ENCODE measurements at places on chromosomes 12 and 14.
A peak's percentile ranks its signal among the peaks of the same experiment; 100 is the strongest.

- no peak for DNase-seq
These were observed 12.6 kb upstream of the LGALS3 start for GRCh38 chr14:55116246-55117030.

- peak; percentile 18 for DNase-seq
These were observed 79.3 kb downstream of the SSPN start for GRCh38 chr12:26274441-26275312.

GRCh38 chr12:132583411-132583710 is 27.0 kb downstream of the LRCOL1 start:
- no peak for DNase-seq

GRCh38 chr14:76876076-76876475 is 49.9 kb downstream of the LRRC74A start:
- peak; percentile 48 for DNase-seq

- no peak for DNase-seq
These were observed 17.8 kb downstream of the TRIP11 start for GRCh38 chr14:92022036-92022435.

DNA sequence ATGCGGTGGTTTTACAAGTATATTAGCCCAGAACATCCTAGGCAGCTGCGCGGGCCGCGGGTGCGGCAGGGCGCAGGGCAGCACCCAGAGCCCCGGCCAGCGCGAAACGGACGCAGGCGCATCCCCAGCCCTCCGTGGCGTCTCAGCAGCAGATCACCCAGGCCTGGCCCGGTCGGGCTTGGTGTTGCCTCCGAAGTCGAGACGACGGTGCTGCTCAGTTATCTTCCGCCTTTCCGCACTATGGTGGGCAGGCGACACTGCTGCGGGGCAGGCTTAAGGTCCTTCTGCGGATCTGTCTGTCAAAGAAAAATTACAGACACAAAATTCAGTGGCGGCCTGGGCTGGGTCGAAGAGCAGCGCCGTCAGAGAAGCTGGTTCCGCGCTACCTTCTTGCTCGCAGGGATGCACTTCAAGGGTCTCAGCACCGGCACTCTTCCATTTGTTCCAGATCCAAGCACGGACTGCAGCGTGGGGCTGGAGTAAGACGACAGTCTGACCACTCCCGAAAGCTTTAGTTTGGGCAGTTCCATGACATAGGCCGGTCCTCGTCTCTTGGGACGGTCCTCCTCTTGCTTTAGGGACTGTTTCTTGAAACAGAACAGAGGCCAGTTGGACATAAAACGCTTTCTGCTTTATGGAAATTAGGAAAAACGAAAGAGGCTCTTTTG is 75.8 kb downstream of the MOK start:
- no peak for DNase-seq

DNA sequence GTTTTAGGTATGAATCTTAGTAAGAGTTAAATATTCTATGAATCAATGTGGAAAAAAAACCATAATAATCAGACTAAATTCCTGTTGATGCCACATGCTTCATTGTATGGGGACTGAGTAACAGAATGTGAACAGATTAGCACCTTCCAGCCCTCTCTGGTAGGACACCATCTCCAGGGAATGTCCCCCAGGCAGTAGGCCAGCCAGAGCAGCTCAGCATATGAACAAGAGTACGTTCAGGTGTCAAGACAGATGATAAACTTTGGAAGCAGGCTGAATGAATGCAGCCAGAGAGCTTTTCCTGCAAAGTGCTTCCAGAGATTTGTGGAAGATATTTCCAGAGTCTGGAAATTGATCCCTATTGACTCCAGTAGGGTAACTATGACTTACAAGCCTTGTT is 204.4 kb downstream of the RPS29 start:
- no peak for DNase-seq

DNA sequence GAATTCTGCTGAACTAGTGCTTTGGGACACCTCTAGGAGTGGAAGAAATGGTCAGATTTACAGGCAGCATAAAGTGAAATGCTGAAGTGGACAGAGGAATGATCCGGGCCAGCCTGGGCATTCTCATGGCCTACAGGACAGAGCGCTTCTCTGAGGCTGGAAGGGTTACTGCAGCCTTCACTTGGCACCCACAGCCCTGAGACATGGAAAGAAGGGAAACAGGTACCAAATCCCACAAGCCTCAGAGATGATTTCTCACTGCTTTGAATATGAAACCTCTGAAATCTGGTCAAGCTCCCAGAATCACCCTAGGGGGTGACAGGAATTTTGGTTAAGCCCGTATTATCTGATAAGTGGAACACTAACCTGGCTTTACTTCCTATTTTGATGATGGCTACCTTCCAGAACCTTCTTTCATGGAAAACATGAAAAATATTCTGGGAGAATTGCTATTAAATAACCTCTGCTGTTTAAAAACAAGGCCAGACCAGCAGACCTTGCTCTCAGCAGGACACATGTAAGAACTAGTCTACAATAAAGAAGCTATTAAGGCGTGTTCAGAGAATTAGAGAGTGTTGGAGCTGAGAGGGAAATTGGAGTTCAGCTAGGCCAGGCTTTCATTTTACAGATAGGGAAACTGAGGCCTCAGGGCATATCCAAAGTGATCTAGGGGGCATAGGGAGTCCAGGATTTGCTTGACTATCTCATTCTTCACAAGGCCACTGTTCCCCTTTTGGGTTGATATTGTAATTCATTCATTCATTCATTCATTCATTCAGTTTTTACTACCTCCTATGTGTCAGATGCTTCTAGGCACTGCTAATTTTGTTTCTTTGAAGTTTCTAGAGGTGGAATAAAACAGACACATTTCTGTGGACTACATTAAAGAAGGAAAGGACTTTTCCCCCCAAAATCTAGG is 281.5 kb downstream of the ZFP36L1 start:
- DNase-seq, result no peak

- DNase-seq, result peak; percentile 58
These were observed 42.5 kb downstream of the SMIM41 start for GRCh38 chr12:52121824-52122539.

DNA sequence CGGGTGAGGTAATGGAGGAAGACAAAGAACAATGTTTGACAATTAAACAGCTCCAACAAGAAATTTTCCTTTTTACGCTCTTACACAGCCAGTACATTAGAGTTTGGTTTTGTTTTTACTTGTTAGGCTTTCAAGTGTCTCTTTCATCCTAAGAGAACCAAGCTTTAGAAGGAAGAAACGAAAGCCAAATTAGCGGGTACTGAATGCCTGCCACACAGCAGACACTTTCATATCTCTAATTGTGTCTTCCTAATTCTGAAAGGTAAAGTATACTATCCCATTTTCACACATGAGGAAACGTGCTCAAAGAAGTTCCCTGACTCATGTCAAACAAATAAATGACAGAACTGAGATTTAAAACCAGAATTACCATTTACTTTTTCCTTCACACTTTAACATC is 65.0 kb downstream of the CDK17 start:
- DNase-seq, result no peak

GRCh38 chr12:128905003-128905544 is 51.8 kb downstream of the GLT1D1 start:
- no peak for DNase-seq

DNA sequence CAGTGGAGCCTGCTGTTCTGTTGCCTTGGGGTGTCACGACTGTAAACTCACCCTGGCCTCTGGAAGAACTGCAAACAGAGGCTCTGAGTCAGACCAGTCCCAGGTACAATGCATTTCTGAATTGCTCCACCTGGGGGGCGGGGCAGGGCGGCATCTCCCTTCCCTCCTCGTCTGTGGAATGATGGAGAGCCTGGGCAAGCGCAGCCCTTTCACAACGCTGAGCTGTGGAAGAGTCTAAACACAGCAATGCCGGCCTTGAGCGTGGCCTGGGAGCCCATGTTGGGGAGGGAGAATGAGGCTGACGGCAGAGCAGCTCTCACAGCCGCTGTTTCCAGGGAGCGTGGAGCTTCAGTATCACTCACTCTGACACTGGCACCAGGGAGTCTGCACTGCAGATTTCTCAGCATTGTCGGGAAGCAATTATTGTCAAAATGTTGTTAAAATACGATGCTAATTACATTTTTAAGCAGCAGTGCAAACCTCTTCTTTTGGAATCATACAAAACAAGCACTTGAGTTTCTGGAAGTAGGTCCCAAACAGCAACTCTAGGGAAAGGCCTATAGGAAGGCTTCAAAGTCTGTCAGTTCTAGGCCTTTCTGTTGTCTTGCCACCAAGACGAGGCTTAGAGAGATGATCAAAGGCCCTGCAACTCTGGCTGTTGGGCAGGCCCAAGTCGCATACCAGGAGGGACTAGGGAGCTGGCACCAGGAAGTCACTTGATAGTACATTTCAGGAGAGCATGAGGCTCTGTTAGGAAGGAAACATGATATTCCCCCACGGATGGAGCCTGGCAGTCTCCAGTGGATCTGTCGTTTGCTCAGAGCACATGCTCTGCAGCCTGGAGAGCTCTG is 244.0 kb upstream of the FKBP4 start:
- no peak for DNase-seq

DNA sequence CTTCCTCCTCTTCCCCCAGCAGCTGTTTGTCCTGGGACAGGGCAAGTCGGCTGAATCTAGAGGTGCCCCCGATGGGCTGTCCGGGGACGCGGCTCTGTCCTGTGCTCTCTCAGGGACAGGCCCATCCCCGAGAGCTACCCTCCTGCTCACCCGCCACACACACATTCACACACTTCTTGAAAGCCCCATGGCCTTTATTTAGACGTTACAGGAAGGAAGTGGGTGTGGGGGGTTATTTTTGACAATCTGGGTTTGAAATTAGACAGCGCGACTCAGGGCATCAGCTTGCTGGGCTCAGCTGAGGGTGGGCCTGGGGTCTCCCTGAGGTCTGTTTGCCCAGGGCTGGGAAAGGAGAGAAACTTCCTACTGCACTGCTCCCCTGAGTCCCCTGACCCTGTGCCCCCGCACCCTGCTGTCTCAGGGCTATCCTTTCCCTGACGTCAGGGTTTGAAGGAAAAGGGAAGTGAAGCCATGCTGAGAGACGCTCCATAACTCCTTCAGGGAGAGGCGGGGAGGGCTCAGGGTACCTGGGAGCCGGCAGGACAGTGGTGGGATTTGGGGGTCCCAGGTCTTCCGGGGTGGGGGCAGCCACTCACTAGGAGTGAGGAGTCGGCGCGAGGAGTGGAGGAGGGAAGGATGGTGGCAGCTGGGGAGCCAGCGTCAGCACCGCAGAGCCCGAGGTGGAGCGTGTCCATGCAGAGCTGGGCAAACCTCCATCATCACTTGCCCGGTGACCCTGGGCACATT is 8.1 kb downstream of the PTPN6 start:
- peak; percentile 85 for DNase-seq

DNA sequence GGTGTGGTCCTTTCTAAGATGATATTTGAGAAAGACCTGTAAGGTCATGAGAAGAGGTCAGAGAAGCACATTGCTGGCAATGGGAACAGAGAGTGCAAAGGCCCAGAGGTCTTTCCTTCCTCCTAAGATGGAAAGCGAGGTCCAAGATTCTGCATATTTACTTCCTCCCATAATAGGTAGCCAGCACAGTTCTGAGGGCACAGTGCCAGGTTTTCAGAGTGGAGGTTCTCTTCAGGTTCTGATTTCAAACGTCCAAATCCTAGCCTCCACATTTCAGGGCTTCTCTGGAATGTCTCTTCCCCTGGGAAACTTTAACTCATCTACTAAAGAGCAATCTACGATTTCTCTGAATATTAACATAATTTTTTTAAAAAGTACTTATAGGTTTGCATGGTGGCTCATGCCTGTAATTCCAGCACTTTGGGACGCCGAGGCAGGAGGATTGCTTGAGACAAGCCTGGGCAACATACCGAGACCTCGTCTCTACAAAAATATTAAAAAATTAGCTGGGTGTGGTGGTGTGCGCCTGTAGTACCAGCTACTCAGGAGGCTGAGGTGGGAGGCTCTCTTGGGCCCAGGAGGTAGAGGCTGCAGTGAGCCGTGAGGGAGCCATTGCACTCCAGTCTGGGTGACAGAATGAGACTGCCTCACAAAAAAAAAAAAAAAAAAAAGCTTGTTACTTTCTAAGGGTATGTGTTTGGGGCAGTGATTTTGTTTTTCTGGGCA is 526 bp upstream of the MRPL42 start:
- DNase-seq, result no peak

DNA sequence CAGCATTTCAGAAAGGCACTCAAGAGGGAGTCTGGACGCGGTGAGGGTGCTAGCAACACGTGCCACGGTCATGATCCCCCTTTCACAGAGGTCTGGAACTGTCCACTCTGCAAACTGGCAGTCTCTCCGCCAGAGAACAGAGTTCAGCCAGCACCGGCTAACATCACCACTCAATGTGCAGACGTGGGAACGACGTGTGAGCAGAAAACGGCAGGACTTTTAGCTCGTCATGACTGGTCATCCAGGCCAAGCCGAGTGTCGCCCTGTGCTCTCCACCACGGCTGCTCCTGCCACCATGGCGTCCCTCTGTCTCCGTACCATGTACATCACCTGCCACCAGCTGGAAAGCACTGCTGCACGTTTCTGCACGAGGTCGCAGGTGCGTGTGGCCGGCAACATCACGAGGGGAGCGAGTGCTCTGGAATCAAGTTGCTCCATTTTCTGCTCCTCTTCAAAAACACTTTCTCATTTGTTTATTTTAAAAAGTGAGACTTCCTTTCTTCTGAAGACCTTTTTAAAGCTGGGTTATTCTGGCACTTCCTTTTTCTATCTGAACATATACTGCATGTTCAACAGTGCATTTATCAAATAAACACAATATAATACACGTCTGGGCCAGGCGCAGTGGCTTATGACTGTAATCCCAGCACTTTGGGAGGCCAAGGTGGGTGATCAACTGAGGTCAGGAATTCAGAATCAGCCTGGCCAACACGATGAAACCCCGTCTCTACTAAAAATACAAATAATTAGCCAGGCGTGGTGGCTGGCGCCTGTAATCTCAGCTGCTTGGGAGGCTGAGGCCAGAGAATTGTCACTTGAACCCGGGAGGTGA is 28.0 kb downstream of the SLC15A4 start:
- DNase-seq, result no peak

DNA sequence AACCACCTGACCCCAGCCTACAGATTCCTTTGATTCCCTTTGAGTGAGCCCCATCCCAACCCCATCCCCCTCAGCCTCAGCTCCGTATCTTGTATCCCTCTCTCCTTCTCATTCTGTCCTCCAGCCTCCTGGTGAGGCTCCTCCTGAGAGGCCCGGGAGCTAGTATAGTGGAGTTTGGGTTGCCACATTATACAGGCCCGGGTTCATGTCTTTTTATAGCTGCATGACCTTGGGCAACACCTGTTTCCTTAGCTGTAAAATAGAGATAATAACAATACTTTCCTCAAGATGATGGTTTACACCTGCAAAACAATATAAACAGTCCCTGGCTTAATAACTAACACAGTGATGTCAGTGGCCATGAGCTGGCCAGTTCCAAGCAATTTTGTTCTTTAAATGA is 89.8 kb downstream of the STAB2 start:
- no peak for DNase-seq

- no peak for DNase-seq
These were observed 6.3 kb upstream of the STRAP start for GRCh38 chr12:15875863-15876262.

- no peak for DNase-seq
These were observed 991.6 kb downstream of the BCL11B start for GRCh38 chr14:98280436-98280835.

GRCh38 chr12:122333142-122334087 is 67.1 kb upstream of the VPS33A start:
- DNase-seq, result no peak

DNA sequence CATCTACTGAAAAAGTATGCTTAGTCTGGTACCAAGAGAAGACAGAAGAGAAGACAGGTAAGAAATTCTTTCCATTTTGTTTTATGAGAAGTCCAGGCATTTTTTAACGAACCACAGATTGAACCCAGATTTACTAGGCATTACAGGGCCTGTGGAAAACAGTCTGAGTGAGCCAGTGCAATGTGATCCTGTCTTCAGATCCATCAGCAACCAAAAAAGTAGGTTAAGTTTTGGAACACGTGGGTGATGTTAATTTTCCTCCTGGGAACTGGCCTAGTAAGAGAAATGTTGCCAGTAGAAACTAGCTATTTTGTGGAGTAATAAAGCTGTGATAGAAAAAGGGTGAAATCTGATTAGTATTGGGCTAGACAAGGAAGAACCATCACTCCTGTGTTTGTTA is 440.9 kb upstream of the SEL1L start:
- no peak for DNase-seq
